NCI-H510A treated with DMSO at 0.1 percent for 48 hours (cell line): ENCODE measurements at places on chromosomes 5 and 9.

GRCh38 chr5:144142824-144143162, 27.7 kb downstream of the YIPF5 start:
- DNase-seq, result no peak

GRCh38 chr5:149681252-149681651, 48.9 kb upstream of the PPARGC1B start:
- DNase-seq, result no peak

GRCh38 chr5:84063041-84063440, 321.6 kb downstream of the EDIL3 start:
- no peak for DNase-seq

GRCh38 chr5:103569313-103570060, 6.9 kb upstream of the NUDT12 start:
- no peak for DNase-seq
